ENCODE measurements at places on chromosomes 2 and 18.

DNA sequence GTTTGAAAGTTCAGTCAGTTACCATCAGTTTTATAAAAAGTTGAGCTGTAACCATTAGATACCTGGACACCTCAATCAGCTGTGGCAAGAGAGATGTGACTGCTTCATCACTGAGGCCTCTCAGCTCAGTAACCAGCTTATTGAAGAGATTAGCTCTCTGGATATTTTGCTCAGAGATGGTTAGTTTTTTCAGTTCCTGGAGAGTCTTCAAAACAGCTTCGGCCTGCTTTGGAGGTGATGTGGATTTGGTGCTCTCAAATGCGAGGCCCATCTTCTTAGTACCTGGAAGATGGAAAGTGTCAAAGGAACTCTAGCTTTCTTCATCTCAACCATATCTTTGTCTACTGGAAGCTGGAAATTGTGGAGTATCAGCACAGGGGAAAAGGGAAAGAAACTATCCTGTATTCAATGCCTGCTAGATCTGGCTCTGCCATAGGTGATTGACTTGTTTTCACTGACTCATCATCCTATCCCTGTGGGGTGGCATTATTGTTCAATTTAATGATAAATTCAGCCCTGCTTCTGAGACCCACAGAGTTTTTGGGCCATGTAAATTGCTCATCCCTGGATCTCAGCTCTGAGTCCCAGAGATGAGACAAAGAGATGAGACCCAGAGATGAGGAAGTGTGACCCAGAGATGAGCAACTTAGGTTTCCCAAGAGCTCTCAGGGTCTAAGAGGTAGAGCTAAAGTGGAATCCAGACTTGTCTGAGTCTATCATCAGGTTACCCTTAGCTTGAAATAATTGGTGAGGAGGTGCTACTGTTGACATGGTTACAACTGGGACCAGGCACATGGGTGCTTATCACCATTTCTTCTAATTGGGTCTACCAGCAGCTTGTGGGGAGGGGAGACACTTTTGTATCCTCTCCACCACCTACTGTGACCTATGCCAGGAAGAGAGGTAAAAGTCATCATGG lies 10.4 kb downstream of the APOB start:
- DNase-seq, result no peak

DNA sequence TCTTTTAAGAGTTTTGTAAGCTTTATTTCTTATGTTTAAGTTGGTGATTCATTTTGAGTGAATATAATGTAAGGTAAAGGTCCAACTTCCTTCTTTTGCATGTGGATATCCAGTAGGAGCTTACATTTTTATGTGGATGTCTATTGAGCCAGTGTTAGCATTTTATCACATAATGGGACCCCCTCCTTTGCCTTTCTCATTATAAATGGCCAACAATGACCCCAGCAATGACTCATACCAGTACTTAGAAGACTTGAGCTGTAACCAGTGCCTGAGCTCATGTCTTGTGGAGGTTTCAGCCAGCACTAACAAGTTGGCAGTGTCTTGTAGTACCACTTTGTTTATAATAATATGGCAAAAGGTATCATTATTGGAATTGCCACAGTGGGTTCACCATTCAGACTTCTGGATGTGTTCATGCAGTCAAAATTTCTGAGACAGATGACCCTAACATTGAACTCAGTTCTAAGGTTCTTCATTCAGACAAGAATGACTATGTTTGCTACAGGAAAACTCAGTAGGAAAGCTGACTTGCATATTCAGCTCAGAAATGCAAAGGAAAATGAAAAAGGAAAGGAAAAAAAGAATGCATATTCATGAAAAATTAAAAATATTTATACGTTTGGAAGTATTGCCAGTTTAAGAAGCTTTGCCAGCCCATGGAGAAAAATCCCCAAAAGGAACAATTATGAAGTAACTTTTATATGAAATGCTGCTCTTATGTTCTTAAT lies 41.0 kb downstream of the CDKL4 start:
- DNase-seq, result no peak

GRCh38 chr2:229363185-229363814 lies 92.2 kb upstream of the PID1 start:
- no peak for DNase-seq

GRCh38 chr2:170974304-170974993 lies 45.4 kb downstream of the GORASP2 start:
- peak; percentile 27 for DNase-seq

DNA sequence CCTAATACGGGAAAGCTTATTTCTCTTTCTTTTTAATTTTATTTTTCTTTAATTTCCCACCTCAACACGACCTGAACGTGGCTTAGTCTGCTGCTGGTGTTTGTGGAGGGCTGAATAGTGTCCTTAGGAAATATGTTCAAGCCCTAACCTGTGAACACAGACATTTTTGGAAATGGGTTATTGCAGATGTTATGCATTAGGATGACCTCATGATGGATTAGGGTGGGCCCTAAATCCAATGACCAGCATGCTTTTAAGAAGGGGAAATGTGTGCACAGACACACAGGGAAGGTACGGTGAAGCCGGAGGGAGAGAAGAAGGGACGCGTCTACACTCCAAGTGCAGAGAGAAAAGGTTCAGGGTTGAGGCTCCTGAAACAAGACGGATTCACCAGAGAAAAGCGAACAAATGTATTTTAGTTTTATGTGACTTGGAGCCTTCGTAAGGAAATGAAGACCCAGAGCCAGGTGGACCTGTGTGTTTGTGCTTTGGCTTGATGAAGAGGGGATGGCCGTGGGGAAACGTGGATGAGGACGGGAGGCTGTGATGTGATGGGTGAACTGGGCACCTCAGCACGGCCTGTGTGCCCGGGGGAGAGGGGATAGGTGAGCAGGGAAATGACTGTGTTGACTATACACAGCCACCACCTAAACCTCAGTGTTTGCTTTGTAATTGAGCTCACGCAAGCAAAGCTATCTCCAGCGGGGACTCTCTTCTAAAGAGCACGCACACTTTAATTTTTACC lies 37.5 kb downstream of the RTP5 start:
- no peak for DNase-seq

DNA sequence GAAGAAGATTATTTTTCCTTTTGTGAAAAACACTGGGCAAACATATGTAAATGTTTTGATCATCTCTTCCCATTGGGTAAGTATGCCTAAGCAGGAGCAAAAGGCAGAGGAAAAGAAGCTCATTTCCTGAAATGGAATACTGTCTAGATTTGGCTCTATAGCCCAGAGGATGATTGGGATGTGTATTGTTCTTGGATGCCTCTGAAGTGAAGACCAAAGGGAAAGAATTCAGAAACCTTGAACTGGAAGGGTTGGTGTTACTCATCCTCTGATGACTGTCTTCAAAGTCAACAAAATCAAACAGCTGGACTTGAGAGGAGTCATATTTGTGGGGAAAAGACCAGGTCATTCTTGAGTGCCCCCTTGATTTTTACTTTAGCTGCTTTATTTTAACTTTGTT lies 112.6 kb upstream of the NT5C1B start:
- no peak for DNase-seq

GRCh38 chr2:79977792-79978191 lies 326.8 kb downstream of the LRRTM1 start:
- DNase-seq, result no peak

GRCh38 chr2:5736886-5737285 lies 44.7 kb downstream of the SOX11 start:
- DNase-seq, result no peak

- peak; percentile 93 for DNase-seq
These were observed 21.0 kb downstream of the INPP4A start for GRCh38 chr2:98465456-98466226.

DNA sequence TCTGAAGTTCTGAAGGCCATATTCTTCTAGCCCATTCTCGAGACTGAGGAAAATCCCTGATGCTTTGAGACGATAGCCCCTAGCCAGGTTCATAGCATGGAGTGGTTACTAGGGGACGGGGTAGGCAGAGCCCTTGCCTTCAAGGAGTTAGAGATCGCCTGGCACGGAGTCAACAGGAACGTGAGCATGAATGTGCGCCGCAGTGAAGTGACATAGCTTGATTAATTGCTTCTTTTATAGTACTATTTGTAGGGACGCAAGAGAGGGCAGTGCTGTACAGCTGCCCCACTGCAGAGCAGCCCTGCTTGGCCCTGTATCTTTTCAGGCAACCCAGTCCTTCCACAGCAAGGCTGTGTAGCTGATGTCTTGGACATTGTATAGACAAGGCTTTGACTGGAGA lies 26.2 kb downstream of the HRH4 start:
- no peak for DNase-seq

DNA sequence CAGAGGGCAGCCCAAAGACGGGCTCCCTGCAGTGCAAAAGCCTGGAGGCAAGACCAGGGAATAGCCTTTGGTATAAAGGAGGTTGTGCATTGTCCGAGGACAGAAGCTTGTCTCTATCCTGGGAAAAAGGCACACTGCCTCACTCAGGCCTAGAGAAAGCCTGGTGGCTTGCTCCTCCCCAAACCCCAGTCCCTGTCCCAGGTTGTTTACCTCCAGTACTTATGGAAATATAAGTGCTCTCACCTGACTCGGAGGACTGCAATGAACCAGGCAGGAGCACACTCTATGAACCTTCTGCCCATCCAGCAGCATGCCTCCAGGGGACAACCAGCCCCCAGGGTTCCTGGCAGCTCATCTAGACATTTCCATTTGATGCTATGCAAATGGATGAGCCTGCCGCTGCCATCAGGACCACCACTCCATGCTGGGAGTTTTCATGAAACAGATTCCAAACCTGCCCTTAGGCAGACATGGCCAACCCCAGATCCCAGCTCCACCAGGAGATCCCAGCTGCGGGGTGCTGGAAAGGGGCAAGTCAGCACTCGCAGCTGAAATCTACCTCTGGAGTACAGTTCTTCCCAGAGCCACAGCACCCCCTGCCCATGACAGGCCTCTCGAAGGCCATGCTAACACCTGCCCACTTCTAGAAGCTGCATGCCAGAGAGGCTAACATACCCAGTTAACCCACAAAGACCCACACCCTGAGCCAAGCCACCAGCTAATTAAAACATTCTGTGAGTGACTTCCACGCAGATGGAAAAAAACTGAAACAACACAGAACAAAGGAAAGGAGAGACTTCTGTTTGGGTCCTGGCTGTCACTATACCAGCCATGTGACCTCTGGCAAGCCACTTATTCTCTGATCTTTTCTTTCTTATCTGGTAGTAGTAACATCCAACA lies 101.7 kb downstream of the TTC32 start:
- no peak for DNase-seq

DNA sequence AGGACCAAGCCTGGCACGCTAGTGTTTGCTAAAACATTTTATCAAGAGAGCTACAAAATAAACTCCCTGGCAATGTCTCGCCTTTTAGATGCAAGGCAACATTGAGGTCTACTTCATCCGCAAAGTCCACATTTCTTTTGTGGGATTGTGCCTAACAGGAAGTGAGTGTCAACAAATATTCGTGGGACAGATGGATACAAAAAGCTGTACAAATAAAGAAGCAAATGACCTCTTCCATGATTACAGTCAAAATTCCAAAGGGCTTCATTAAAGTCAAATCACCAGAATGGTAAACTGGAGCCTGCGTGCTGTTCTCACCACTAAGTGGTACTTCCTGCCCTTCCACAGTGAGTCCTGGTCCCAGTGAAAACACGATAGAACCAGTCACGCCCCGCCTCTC lies 40.4 kb downstream of the L3MBTL4 start:
- no peak for DNase-seq

GRCh38 chr2:163312713-163313112 lies 423.1 kb downstream of the FIGN start:
- DNase-seq, result no peak

DNA sequence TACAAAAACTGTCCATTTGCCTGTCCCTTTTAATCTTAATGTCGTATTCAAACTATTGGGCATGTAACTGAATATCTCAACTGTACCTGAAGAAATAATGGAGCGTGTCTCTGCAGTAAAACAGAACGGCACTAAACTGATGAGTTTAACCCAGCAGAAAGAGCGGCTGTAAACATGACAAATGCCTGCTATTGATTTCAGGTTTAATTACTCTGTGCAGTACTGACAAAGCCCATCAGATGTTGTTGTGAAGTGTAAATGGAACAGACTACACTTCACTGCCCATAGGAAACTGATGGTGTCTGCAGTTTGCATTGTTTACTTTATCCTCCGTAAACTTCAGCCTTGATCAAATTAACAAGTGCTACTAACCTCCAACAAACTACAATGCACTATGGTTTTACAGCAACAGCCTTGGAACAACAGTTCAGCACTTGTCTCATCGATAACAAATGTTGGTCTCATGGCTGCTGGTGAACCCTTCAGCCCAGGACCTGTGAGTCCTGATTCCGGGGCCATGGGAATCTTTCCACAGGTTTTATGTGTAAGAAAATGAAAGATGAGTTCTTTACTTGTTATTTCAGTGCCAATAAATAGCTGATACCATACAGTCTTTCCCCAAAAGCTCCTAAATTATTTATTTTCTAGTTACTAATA lies 316.5 kb downstream of the CCDC178 start:
- no peak for DNase-seq

DNA sequence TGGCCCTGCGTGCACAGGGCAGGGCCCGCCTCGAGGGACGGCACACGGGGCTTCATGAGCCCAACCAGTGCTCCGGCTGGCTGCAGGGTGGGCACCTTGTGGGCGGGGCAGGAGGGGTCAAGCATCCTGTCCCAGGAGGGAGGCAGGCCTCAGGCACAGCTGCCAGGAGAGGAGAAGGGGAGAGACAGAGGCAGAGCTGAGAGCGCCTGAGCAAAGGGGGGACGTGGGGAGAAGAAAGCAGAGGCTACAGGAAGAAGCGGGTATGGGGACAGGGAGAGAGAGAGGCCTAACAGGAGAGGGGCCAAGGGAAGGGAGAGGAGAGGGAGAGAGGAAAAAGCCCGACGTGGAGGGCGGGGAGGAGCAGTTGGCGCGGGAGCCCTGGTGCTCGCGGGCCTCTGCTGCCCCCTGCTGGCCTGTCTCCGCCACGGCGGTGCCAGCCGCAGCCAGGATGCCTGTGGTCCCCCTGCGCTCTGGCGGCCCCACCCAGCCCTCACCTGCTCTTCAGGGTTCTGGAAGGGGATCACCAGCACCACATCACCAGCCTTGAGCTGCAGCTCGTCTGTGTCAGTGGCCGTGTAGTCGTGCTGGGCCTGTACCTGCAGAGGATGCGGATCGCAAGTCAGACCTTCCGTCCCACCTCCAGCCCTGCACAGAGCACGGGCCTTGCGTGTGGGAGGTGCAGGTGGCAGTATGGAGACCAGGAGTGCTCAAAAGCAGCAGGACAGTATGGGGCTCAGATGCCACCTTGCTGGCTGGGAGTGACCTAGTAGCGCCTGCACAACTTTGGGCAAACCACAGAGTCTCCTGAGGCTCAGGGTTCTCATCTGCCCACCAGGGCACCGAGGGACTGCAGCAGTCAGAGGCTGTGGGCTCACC lies 56.8 kb downstream of the BIN1 start:
- peak; percentile 54 for DNase-seq

- DNase-seq, result no peak
These were observed 108.2 kb downstream of the RHBDD1 start for GRCh38 chr2:226943862-226944620.

- DNase-seq, result no peak
These were observed 105.9 kb downstream of the SEPTIN10 start for GRCh38 chr2:109507828-109508227.
